ENCODE measurements at places on chromosomes 6 and 20. TPM values are rescaled to one million over a fixed set of nuclear protein-coding genes. Genes with fewer than 3 reads are reported as not detected.

Gene SMIM8
- 4.4 TPM for total RNA-seq

Gene TRIM10
- total RNA-seq = not detected

Gene MYO6
- total RNA-seq = 7.0 TPM

Gene SLC22A7
- total RNA-seq = not detected

Gene LBP
- not detected for total RNA-seq

Gene KCNS1
- total RNA-seq = 0.20 TPM

Gene SLC17A3
- not detected for total RNA-seq

Gene COL12A1
- total RNA-seq = 151 TPM

Gene ETV7
- total RNA-seq = 0.20 TPM

Gene NRSN1
- not detected for total RNA-seq

Gene RSPO3
- total RNA-seq = not detected

Gene GINS1
- total RNA-seq = 17.0 TPM

Gene PKIG
- 139 TPM for total RNA-seq

Gene NQO2
- 15.8 TPM for total RNA-seq

Gene ENPP4
- 8.1 TPM for total RNA-seq
